ENCODE measurements at places on chromosomes 13 and 19.

GRCh38 chr13:103003631-103004030 lies 62.6 kb downstream of the SLC10A2 start:
- no peak for DNase-seq

DNA sequence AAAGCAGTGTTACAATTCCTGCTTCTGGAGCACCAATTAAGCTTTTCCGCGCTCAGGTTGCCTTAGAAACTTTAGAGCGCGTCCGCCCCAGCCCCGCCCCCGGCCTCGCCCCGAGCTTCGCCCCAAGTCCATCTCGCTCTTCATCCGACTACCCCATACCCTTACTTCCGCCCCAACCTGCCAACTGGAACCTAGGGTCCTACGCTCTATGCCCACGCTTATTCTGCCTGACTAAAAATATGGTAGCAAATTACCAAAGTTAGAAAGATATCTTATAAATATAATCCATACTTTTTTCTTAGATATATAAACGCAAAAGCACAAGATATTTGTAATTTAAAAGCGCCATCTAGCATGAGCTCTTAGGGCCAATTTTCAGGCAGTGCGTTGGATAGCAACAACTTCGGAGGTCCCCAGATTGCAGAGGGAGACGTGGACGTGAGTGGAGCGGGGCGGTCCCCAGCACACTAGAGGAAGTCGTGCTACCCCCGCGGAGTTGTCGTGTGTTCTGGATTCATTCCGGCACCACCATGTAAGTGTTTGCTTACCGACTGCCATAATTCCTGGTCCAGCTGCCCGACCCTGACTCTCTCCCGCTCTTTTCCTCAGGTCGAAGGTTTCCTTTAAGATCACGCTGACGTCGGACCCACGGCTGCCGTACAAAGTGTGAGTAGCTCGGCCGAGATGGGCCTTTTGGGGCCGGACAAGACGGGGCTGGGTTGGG lies at the start of gene UFM1:
TSS of gene UFM1 (plus strand) at position 462 of the 724 bp plus-strand sequence. CDS start at position 531, 69 bp downstream.
- peak; percentile 90 for DNase-seq

- DNase-seq: no peak
Measured at GRCh38 chr19:5125797-5126497, 157.0 kb downstream of the KDM4B start.

GRCh38 chr19:13538601-13539253 lies 32.4 kb upstream of the CACNA1A start:
- no peak for DNase-seq

- DNase-seq: no peak
Measured at GRCh38 chr13:104532132-104532531, 1465.9 kb upstream of the SLC10A2 start.

DNA sequence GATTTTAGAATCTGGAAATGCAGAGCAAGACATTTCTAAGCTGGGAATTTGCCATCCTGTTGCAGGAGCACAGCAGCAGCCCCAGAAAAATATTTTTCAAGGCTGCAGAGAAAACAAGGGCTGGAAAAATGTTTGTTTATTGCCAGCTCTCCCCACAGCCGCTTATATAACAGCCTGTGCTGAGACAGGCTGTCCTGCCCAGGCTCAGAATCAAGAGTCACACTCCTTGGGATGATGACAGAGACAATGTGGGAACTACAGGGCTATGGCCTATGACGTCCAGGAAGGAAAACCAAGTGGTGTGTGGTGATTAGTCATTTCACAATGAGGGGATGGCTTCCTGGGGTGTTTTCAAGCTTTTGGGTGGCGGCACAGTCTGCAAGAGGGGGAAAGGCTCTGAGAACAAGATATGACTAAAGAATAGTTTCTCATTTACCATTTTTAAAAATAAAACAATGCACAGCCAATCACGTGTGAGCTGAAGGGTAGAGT lies 136.3 kb upstream of the SERP2 start:
- peak; percentile 35 for DNase-seq

GRCh38 chr13:79775830-79776229 lies 294.9 kb downstream of the NDFIP2 start:
- DNase-seq: peak; percentile 8

DNA sequence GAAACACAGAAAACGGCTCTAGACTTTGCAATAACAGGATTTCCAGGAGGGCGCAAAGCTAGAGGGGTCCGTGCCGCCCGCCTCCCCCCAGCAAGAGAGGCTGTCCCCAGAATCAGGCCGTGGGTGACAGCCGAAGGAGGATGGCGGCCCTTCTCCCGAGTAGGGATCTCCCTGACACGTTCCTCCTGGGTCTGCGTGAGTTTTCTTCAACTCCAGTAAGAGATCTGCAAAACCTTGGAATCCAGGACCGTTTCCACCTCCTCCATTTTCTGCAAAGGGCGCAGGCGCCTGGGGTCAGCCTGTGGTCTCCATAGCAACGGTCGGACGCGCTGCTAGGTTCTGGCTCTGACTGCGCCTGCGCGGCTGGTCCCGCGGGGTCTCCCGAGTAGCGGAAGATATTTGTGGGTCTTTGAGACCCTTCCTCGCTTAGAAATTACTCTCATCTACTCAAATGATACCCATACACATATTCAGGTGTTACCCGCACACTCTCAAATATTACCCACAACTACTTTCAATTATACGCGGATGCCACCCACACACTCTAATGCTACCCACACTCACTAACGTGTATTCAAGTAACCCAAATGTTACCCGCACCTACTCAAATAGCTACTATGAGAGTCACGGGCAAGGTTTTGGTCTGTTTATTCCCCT lies 2.1 kb downstream of the PNMA8C start:
- no peak for DNase-seq

- DNase-seq: peak; percentile 93
Measured at GRCh38 chr13:40026174-40026585, 370.7 kb downstream of the COG6 start.

- no peak for DNase-seq
Measured at GRCh38 chr13:32905864-32906180, 110.4 kb upstream of the KL start.

- no peak for DNase-seq
Measured at GRCh38 chr19:508204-509150, 1.2 kb downstream of the TPGS1 start.

- DNase-seq: no peak
Measured at GRCh38 chr13:106230450-106230849, 305.0 kb downstream of the EFNB2 start.

- DNase-seq: no peak
Measured at GRCh38 chr13:59099182-59099974, 1064.3 kb downstream of the DIAPH3 start.

DNA sequence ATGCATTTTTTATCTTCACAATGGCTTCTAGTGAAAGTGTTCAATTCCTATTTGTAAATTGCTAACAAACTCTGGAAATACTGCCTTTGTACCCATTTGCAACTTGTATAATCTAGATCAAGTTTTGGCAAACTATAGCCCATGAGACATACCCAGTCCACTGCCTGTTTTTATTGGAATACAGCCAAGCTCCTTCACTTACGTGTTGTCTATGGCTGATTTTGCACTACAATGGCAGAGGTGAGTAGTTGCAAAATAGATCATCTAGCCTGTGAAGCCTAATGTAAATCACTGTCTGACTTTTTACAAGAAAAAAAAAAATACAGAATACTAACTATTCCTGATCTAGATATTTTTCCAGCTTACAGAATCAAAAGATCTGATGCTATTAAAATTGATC lies 37.1 kb downstream of the DZIP1 start:
- no peak for DNase-seq

GRCh38 chr19:44848036-44848811 lies 2.1 kb downstream of the NECTIN2 start:
- DNase-seq: no peak

DNA sequence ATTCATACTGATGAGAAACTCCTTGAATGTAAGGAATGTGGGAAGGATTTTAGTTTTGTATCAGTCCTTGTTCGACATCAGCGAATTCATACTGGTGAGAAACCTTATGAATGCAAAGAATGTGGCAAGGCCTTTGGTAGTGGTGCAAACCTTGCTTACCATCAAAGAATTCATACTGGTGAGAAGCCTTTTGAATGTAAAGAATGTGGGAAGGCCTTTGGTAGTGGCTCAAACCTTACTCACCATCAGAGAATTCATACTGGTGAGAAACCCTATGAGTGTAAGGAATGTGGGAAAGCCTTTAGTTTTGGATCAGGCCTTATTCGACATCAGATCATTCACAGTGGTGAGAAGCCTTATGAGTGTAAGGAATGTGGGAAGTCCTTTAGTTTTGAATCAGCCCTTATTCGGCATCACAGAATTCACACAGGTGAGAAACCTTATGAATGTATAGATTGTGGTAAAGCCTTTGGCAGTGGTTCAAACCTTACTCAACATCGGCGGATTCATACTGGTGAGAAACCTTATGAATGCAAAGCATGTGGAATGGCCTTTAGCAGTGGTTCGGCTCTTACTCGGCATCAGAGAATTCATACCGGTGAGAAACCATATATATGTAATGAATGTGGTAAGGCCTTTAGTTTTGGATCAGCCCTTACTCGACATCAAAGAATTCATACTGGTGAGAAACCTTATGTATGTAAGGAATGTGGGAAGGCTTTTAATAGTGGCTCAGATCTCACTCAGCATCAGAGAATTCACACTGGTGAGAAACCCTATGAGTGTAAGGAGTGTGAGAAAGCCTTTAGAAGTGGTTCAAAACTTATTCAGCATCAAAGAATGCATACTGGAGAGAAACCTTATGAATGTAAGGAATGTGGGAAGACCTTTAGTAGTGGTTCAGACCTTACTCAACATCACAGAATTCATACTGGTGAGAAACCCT lies 26.6 kb downstream of the ZNF345 start:
- no peak for DNase-seq

GRCh38 chr13:102141625-102142472 lies 260.0 kb downstream of the FGF14 start:
- no peak for DNase-seq

- DNase-seq: no peak
Measured at GRCh38 chr13:26401069-26401468, 147.1 kb downstream of the CDK8 start.

- no peak for DNase-seq
Measured at GRCh38 chr19:44308011-44308410, 3.2 kb upstream of the ZNF235 start.

GRCh38 chr19:48419158-48419920 lies 25.9 kb downstream of the GRIN2D start:
- DNase-seq: no peak

- DNase-seq: no peak
Measured at GRCh38 chr13:45654633-45655349, 39.3 kb upstream of the ERICH6B start.

- no peak for DNase-seq
Measured at GRCh38 chr13:19172647-19173030, 9.0 kb downstream of the TUBA3C start.

GRCh38 chr19:41705393-41706174 lies 2.8 kb upstream of the CEACAM5 start:
- no peak for DNase-seq

DNA sequence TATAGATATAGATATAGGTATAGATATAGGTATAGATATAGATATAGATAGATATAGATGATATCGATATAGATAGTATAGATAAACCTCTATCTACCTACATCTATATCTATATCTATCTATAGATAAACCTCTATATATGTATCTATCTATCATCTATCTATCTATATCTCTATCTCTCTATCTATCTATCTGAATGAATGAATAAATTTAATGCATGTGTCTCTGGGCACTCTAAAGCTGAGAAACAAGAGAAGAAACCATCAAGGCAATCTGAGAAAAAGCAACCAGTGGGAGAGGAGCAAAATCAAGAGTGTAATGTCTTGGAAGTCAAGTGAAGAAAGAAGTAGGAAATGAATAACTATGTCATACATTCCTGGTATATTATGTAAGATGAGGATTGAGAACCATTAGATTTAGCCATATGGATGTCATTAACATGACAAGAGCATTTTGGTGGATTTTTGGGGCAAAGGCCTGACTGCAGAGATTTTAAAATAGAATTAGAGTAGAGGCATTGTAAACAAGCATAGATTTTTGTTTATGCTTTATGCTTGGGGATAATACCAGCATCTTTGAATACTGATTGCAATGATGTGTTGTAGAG lies 1262.7 kb upstream of the MIR17HG start:
- no peak for DNase-seq

DNA sequence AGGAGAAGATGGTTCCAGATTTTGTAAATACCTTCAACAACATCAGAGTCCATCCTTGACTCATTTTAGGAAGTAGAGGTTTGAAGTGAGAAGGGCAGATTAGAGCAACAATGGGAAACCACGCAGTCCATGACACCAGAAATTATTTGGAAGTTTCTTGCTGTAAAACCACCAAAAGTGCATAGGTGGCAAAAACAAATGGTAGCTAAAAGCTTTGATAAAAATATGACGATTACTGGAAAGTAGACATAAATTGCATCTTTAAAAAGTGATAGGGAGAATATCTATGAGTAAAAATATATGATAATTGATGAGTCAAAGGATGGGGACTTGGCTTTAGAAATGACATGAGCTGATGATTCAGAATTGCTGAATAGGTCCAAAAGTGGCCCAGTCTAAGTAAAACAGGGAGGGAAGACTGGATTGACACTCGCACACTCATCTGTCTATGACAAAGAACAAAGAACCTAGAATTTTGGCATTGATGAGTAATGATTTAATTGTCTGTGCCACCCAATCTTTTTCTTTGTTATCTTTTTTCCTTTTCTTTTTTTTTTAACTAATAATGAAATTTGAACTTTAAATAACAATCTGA lies 472.2 kb downstream of the MYO16 start:
- DNase-seq: no peak

DNA sequence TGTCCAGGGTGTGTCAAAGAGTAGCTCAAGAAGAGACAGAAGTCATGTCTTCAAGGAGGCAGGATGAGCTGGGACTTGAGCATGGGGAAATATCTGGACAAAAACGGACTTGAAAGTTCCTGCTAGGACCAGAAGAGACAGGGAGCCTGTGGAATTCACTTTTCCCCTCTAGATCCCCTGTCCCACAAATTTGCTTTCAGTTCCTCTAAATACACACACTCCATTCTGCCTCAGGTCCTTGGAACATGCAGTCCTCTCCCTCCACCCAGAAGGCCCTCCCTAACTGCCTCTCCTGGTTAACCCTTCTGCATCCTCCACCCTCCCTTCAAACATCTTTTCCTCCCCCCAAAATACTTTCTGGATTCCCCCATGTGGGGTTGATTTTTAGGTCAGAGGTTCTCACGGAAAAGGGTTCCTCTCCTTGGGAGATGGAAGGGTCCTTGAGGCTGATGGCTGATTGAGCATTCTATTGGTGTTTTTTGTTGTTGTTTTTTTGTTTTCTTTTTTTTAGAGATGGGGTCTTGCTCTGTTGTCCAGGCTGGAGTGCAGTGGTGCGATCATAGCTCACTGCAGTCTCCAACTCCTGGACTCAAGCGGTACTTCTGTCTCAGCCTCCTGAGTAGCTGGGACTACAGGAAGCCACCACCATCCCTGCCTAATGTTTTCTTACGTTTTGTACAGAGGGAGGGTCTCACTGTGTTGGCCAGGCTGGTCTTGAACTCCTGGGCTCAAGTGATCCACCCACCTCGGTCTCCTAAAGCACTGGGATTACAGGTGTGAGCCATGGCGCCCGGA lies 6.9 kb upstream of the RETN start:
- no peak for DNase-seq

GRCh38 chr13:39563470-39563735 lies 39.6 kb downstream of the LHFPL6 start:
- DNase-seq: no peak

DNA sequence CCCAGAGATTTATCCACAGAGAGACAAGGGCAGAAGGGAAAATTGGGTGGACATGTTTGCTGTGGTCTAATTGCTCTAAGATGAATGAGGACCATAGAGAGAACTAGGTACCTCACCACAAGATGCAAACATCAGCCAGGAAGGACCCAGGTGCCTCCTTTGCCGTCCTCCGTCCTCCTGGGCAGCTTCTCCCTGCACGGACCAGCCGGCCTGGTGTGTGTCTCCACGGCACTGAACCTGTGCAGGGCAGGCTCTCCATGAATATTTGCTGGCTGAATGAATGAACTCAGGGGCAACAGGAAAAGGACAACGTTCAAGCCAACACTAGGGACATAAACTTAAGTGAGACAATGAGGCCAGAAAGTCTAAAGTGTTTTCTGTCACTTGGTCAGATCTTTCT lies 143.9 kb downstream of the ZNF536 start:
- DNase-seq: no peak
